ENCODE measurements at places on chromosomes 2 and 18.

DNA sequence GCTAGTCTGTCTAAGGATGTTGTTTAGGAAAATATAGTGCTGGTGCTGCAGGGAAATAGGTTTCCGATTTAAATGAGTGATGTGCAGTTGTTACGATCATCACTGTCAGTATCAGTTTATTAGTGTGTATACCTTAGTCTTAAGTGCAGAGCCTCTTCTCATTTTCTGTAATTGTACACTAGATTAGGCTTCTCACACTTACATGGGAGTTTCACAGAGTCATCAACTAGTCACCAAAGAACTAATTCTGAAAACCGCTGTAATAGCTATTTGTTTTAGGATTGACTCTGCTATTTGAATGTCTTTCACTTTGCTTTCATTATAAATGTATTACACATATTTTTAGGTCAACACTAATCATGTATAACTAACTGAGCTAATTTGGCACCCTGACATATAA is 99.8 kb upstream of the ZEB2 start:
- DNase-seq: no peak

DNA sequence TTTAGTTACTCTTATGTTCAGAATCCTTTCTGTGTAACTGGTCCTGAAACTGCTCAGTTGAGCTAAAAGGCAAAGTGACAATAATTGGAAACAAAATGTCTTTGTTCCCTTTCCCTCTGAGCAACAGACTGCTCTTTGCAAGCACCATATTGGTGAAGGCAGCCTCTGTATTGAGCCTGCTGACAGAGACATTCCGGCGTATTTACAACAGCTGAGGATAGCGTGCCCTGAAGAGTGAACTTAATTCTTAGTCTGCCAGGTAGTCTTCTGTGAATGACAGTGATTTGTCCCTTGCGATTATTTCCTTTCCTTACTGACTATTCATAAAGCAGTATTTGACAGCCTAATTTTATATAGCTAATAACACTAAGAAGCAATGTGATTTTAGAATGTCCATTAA is 239.1 kb downstream of the CPS1 start:
- no peak for DNase-seq

- no peak for DNase-seq
Observed at GRCh38 chr2:171509945-171510731, 12.1 kb upstream of the CYBRD1 start.

GRCh38 chr18:63617049-63617914 is 26.8 kb downstream of the SERPINB4 start:
- DNase-seq: no peak

GRCh38 chr2:171923206-171923605 is 945 bp downstream of the HAT1 start:
- no peak for DNase-seq

DNA sequence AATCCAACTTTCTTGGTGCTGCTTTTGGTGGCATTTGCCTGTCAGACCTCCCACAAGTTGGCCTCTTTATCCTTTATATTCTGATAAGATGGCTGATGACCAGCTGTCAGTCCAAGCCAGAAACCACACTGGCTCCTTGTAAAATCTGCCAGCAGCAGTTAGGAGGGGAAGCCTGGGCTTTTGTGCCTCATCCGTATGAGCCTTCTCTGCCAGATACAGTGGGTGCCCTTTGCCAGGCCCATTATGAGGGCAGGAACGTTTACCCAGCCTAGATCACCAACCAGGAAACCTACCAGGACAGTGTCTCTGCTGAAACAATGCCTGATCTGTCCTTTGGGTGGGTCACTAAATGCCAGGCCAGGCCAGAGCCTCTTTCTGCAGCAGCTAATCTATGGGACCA is 202.9 kb upstream of the SP5 start:
- DNase-seq: no peak

DNA sequence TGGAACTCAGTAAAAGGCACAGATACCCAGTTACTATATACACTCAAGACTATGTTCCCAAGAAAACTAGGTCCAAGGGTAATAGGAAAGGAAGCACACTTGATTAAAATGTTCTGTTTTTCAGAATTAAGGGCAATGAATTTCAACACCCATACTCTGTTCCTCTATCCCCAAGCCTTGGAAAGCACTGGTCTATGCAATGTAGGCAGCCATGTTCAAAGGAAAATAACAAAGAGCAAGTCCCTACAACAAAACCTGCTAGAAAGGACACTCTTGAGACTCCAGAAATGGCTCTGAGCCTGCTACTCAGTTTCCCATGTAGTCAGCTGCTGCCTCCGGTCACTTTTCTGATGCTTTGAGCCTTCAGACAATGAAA is 6.8 kb downstream of the CYB5A start:
- DNase-seq: no peak

GRCh38 chr2:169190197-169190775 is 120.9 kb downstream of the DHRS9 start:
- no peak for DNase-seq

DNA sequence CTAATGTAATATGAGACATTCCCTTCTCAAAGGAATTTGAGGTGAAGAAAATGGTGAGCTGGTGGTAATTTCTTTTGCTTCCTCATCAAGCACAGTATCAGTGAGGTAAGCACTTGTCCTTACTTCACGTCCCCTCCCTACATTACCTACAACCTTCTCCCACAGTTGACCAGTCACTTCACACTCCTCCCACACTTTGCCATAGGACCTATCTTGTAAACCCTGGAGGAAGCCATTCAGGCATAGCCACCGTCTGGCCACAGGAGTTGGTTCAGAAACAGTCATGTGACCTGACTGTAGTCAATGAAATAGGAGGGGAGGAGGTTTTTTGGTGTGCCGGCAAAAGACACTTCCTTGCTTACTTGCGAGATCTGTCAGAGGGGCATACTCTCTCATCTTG is 12.1 kb downstream of the ACOXL start:
- DNase-seq: no peak

GRCh38 chr2:98909317-98910211 is 26.5 kb downstream of the CRACDL start:
- DNase-seq: no peak

- DNase-seq: no peak
Observed at GRCh38 chr18:35063875-35064690, 22.9 kb downstream of the MAPRE2 start.

GRCh38 chr2:229675569-229675968 is 38.8 kb downstream of the DNER start:
- no peak for DNase-seq

DNA sequence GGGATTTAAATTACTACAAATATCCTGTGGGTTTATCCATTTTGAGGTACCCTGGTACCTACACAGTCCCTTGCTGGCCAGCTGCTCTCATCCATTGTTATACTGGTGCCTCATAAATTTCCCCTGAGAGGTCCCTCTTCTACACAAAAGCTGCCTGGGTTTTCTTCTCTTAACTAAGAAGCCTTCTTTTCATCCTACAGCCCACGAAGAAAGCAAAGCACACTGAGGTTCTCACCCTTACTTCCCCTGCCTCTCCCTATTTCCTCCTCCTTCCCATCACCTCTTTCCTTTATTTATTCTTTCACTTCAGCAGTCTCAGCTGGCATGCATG is 154.9 kb downstream of the CSRNP3 start:
- no peak for DNase-seq

GRCh38 chr18:74589811-74590210 is 7.9 kb upstream of the ZNF407 start:
- no peak for DNase-seq

GRCh38 chr2:26064846-26065245 is 31.0 kb downstream of the RAB10 start:
- no peak for DNase-seq

GRCh38 chr2:16625759-16626158 is 39.9 kb downstream of the CYRIA start:
- no peak for DNase-seq
